HCEC 1CT (cell line): ENCODE measurements at places on chromosomes 7 and 10.
A peak's percentile ranks its signal among the peaks of the same experiment; 100 is the strongest.

GRCh38 chr7:112383671-112384417, 66.4 kb upstream of the IFRD1 start:
- DNase-seq: peak; percentile 1

DNA sequence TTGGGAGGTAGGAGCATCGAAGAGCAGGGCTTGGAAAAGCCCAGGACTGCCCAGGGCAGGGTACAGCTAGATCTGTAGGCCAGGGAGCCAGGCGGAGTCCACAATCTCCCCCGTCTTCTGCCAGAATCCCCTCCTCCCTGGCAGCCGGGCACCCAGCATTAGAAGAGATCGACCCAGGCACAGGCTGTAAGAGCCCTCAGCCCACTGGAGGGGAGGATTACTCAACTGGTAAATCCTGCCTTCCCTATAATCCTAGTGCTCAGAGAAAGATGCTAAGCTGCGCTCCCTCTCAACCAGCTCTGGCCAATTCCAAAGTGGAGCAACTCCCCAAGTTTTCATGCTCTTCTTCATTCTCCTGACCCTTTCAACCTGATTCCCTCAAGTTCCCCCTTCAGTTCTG, 3.2 kb downstream of the SPOCK2 start:
- DNase-seq: no peak

DNA sequence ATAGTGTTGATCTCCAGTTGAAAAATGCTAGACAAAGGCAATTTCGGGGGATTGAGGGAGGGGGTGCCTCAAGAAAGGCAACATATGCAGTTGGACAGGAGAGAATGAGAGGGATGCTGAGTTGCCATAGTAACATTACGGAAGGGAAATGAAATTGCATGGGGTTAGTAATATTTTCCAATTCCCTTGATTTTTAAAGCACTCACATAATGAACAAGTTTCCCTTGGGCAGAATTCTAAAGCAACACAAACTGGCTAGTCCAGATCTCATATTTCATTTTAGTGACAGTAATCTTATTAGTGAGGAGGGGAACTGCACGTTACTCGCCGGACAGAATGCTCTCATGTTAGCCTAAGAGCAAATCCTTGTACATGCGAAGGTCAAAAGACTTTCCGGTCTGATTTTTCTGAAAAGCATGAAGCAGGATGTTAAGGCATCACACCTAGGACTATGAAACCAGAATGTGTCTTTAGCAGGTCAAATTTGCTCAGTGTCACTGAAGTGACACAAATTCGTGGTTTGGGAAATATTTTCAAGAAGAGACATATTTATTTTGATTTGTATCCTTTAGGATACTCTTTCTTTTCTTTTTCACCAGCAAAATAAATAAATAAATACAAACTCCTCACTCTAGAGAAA, 165.5 kb downstream of the ANK3 start:
- DNase-seq: no peak

DNA sequence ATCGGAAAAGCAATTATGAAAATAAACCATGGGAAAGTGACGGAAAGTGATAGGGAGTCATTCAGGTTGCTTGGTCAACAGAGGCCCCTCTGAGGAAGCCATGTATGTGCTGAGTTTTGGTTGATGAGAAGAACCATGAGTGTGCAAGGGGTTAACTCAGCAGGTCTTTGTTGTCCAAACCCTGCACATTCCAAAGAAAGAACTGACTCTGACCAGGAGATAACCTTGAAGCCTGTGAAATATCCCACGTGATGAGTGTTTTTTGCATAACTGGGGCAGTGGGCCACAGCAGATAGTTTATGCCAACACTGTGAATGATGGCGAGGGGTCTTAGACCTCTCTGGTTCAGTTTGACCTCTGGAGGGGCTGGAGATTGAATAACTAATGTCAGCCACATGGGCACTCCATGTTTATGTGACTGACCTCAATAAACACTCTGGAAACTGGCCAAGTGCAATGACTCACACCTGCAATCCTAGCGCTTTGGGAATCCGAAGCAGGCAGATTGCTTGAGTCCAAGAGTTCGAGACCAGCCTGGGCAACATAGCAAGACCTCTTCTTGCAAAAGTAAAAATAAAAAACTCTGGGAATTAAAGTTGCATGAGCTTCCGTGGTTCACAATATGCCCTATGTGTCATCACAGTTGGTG, 154.0 kb upstream of the FOXK1 start:
- no peak for DNase-seq

DNA sequence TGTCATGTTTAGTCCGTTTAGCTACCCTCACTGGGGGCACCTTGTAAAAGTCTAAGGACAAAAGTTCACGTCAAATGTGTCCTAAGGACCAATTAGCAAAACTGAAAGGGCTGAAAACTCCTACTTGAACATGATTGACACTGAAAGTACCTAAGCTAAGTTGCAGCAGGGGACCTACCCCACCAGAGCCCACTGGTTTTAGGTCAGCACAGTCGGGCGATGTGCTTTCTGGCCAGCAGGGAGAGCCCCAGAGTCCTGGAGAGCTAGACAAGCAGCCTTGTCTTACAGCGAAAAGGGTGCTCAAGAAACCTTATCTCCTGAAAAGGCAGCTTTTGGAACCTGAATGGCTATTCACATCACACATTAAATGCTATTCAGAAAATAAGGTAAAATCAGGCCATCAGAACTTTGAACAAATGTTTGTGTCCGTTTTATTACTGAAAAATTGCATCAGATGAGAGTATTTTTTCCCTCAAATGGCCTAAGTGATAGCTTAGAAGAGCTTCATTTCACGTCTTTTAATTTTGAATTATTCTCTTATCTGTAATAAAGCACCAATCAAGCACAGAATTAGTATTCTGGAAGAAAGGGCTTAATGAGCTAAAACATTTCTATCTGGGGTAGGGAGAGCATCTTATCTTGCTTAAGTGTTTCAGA, 52.2 kb upstream of the MKI67 start:
- no peak for DNase-seq

DNA sequence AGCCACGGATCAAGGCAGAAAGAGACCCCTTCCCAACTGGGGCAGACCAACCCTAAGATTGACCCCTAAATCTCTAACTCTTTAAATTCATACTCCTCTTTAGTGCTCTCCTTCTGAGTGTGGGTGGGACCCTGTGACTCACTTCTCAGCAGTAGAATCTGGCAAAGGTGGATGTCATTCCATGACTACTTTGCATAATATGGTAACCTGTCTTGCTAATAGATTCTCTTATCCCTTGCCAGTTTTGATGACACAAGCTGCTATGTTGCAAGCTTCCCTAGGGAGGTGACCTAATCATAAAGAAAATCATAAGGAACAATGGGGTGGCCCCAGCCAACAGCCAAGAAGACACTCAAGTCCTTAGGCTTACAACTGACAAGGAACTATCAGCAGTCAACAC, 155.4 kb upstream of the VWC2 start:
- DNase-seq: no peak

DNA sequence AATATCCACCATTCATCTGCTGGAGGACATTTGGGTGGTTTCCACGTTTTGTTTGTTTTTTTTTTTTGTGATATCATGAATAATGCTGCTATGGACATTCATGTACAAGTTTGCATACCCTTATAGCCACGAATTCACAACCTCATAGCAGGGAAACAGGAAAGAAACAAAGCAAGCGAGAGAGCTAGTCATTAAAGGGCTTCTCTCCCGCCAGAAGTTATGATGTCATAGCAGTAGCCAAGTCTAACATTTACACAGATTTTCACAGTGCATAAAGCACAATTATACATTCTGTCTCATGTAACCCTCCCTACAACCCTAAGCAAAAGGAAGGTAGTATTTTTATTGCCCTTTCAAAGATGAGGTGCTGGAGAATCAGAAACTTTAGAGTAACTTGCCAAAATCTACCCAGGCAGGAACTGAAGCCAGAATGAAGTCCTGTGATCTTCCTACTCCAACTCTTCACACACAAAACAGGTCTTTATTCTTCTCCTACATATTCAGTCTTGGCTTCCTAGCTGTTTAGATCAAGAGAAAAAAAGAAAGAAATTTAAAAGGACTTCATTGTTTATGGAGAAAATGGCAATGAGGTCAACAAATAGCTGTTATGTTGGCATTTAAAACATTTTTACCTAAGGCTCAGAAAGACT, 33.9 kb upstream of the GPAM start:
- DNase-seq: no peak

- no peak for DNase-seq
Measured at GRCh38 chr7:38394660-38395059, 121.2 kb upstream of the TARP start.

DNA sequence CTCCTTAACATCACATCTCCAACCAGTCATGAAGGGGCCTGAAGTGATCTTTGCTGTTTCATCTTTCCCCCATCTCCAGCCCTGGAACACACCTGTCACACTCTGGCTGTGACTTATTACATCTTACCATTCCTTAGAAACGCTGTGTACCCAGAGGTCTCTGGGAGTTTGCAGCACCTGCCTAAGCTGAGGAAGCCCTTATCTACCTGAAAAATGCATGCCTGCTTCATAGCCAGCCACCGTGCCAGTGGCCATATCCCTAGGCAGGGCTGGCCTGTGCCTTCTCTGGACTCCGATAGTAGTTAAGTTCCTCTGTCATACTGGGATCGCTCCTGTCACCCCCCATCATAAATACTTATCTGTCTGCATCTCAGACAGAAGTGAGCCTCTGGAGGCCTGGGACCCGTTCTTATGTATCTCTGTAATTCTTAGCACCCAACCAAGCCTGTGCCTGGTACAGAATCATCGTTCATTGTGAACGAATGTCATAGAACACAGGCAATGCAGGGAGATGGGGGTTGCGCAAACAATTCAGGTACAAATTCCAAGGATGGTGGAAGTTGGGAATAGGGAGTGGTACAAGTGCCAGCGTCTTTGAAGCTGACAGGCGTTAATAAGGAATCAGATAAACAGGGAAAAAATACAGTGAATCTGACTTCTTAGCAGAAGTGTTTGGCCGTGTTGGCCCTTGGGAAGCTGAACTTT, 254.6 kb downstream of the CAMK1D start:
- DNase-seq: no peak

DNA sequence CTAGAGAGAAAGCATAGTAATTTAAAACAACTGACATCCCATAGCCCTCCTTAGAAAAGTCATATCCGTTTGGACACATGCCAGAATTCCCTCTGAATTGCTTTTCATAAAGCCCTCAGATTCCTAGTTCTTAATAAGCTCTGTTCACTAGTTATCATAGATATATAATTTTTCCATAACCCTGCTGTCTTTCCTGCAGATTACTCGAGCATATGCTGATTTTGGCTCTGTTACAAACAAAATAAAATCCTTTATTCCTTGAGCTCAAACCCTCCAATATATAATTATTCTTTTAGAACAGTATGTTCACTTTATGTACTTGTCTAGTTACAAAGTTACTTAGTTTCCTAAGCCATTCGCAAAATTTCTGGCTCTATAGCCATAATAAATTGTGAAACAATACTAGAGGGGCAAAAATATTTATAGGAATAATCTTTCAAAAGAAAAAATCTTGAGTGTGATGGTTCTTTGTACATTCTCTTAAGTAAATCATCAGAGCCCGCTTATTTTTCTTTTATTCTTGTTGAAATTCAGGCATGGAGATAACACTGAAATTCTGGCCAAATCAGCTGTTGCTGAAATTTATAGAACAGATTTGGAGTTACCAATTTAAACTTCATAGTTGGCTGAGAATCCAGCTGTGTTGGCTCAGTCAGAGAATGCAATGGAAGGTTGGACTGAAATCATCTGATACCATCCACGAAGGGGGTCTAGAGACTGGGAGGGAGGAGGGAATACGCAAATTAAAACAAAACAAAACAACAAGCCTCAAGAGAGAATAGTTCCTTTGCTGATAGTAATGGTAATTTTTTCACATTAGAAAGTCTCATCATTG, 146.1 kb upstream of the TMEM196 start:
- peak; percentile 35 for DNase-seq

GRCh38 chr7:98221611-98222532, 10.6 kb downstream of the BHLHA15 start:
- DNase-seq: no peak

DNA sequence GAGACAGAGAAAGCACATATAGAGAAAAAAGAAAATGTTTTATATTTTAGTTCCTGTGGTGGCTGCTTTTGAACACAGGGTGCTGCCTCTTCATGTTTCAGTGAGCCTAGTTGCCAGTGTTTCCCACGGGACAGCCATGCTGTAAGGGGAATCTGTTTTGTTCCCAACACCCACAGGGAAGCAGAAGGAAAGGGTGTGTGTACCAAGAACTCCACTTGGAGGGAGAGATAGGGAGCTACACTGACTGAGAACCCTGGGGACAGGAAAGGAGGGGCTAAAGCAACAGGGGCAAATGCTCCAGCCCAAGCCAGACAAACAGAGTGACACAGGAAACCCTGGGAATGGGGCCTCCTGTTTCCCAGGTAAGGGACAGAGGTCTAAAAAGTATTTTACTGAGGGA, 40.2 kb downstream of the FRMPD2 start:
- no peak for DNase-seq

GRCh38 chr10:106941297-106942034, 223.0 kb downstream of the SORCS1 start:
- no peak for DNase-seq

- no peak for DNase-seq
Measured at GRCh38 chr7:92425311-92425947, 21.9 kb upstream of the GATAD1 start.
